ENCODE measurements at places on chromosomes 7 and 10. TPM values are rescaled to one million over a fixed set of nuclear protein-coding genes. Genes with fewer than 3 reads are reported as not detected.

The ZNF37A gene
- total RNA-seq: 5.6 TPM

The PALD1 gene
- total RNA-seq: 6.8 TPM

The FAM221A gene
- total RNA-seq: 2.7 TPM

The C1QL3 gene
- not detected for total RNA-seq

The NUTM2E gene
- 0.27 TPM for total RNA-seq

The AKR1C8 gene
- 0.19 TPM for total RNA-seq

The ASB4 gene
- total RNA-seq: 3.1 TPM

The BLOC1S2 gene
- total RNA-seq: 32.0 TPM

The ARHGEF5 gene
- total RNA-seq: 0.96 TPM

DNA sequence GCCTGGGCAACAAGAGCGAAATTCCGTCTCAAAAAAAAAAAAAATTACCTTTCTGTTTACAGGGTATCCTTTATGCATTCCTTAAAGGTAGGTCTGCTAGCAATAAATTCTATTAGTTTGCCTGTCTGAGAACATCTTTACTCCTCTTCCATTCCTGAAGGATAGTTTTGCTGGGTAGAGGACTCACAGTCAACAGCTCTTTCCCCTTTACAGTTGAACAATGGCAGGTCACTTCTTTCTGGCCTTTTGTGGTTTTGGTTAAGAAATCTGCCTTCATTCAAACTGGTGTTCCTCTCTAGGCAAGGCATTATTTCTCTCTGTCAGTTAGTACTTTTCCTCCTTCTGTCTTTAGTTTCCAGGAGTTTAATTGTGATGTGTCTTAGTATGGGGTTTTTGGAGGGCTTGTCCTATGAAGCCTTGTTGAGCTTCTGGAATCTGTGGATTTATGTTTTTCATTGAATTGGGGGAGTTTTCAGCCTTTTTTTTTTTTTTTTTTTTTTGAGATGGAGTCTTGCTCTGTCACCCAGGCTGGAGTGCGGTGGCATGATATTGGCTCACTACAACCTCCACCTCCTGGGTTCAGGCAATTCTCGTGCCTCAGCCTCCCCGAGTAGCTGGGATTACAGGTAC is 4.8 kb upstream of the DNAAF5 start:
- no peak for DNase-seq

GRCh38 chr10:5830629-5831445 is 17.6 kb upstream of the GDI2 start:
- no peak for DNase-seq

GRCh38 chr10:80580638-80581468 is 43.2 kb downstream of the SH2D4B start:
- DNase-seq: no peak

- no peak for DNase-seq
Observed at GRCh38 chr10:7192831-7193361, 217.9 kb downstream of the SFMBT2 start.

GRCh38 chr7:99485094-99485493 is 12.4 kb downstream of the ZNF789 start:
- DNase-seq: no peak

- DNase-seq: peak; percentile 75
Observed at GRCh38 chr7:32158076-32158475, 87.9 kb upstream of the PDE1C start.

GRCh38 chr7:27184337-27185012 is 557 bp downstream of the HOXA11 start:
- DNase-seq: no peak

- no peak for DNase-seq
Observed at GRCh38 chr10:75098902-75099673, 12.4 kb upstream of the SAMD8 start.

GRCh38 chr10:48801001-48801421 is 116.3 kb downstream of the WDFY4 start:
- DNase-seq: no peak

GRCh38 chr7:105920766-105921165 is 42.3 kb upstream of the CDHR3 start:
- DNase-seq: no peak

DNA sequence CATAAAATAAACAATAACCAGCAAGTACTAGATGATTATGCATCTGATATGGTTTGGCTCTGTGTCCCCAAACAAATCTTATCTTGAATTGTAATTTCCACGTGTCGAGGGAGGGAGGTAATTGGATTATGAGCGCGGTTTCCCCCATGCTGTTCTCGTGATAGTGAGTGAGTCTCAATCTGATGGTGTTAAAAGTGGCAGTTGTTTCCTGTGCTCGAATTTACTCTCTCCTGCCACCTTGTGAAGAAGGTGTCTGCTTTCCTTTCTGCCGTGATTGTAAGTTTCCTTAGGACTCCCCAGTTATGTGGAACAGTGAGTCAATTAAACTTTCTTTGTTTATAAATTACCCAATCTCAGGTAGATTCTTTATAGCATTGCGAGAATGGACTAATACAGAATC is 15.1 kb downstream of the CNTNAP2 start:
- no peak for DNase-seq

DNA sequence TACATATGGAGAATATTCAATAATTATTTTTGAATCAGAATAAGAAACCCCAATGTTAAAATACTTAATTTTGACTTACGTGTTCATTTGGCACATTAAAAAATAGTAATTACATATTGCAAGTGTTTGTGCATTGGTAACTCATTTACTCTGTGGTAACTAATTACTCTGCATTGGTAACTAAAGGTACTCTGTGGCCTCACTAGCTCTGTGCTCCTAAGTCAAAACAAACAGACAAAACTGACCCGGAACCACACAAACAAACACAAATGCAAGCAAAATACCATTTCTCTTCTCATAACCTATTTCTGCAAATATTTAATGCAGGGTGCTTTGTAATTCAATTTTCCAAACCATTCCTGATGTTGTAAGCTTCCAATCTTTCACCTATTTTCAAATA is 1244.3 kb downstream of the REEP3 start:
- DNase-seq: no peak

DNA sequence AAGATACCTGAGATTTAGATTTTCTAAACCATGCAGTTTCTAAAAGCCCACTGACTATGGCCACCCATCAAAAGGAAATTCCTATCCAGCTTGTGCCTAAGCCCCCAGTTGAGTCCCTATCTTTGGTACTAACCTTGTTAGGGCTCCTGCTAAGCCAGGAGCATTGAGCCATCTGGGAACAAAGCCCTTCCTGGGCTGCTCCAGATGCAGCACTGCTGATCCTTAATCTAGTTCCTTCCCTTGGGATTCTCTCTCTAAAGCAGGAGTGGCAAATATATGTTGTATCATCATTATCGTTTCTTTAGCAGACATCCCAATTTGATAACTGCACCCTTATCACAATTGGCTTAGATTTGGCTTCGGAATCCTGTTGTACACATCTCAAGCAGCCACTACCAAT is 24.7 kb upstream of the PDLIM1 start:
- DNase-seq: no peak

DNA sequence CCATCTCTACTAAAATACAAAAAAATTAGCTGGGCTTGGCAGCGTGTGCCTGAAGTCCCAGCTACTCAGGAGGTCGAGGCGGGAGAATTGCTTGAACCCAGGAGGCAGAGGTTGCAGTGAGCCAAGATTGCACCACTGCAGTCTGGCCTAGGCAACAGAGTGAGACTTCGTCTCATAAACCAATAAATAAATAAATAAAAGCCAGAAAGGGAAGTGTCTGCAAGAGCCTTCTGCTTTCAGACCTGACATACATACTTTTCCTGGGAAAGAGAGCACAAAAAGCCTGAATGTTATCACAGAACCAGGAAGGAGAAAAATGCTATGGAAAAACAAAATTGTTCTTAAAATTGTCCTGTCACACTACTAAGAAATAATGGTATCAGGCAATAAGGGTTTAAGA is 4.1 kb upstream of the KIF5B start:
- no peak for DNase-seq

DNA sequence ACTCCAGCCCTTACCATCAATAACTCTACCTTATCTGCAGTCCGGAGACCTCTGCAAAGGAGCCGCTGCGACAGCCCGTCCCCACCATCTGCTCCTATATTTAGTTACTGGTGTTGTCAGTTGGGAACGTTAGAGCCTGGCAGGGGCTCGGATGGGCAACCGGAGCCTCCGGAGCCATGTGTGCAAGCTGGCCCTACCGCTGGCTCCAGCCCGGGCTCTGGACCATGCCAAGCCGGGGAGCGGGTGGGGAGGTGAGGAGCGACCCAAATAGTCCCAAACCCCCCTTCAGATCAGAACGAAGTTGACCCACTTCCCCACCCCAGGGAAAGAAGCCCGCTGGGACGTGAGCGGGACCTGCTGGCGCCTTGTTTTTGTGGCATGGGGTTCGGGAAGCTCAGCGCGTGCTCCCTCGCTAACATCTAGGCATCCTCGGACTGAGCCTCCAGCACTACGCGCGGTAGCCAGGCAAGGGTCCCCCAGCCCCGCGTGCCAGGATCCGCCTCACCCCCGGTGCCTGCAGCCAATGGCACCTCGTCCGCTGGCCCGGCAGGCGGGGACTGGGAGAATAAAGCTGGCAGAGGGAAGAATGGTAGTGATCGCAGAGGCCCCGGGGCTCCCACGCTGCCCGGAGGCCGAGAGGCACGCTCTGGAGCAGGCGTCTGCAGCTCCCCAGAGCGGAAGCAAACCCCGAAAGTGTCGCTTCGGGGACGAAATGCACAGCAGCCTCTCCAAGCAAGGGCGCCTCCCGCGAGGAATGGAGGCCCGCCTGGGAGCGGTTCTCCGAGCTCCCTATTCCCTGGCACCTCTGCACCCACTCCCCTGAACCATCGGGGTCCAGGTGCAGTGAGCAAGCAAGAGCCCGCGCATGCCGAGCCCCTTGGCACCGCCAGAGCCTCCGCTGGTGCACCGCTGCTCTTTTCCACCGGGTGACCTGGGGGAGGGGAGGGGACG is 679 bp downstream of the LRRC20 start:
- peak; percentile 60 for DNase-seq

- DNase-seq: no peak
Observed at GRCh38 chr7:148804343-148805235, 79.5 kb downstream of the EZH2 start.

GRCh38 chr7:25167262-25167843 is 42.3 kb upstream of the CYCS start:
- DNase-seq: no peak

DNA sequence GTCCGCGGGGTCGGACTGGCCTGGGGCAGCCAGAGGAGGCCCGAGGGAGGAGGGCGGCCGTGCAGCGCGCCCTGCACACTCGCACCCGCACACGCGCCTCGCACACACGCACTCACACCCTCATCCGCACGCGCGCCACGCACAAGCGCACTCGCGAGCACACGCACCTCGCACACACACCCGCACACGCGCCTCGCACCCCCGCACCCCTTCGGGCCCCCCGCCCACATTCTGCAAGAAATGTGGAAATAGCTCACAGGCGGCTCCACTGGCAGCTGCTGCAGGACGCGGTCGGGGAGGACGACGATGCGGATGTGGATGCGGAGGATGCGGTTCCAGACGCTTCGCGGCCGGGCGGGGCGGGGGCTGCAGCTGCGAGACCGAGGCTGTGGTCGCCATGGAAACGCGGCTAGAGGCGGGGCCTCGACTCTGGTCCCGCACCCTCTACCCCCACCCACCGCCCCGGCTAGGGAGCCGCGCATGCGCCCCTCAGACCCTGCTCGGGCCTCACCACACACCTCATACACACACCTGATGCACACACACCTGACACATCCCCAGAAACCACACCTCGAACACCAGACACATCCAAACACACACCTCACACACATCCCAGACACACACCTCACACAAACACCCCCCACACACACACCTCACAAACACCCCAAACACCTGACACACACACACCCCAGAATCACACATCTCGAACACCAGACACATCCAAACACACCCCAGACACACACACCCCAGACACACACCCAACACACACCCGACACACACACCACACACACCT is at the start of gene CALY:
Gene CALY, minus strand, starts transcription at position 320 of the 793 bp plus-strand sequence. CDS start 7,907 bp downstream, outside the sequence.
- no peak for DNase-seq

GRCh38 chr7:32462451-32462850 is 27.7 kb downstream of the LSM5 start:
- no peak for DNase-seq

- no peak for DNase-seq
Observed at GRCh38 chr7:55381696-55382095, 16.6 kb downstream of the LANCL2 start.

- no peak for DNase-seq
Observed at GRCh38 chr7:38461887-38462286, 169.3 kb downstream of the AMPH start.

DNA sequence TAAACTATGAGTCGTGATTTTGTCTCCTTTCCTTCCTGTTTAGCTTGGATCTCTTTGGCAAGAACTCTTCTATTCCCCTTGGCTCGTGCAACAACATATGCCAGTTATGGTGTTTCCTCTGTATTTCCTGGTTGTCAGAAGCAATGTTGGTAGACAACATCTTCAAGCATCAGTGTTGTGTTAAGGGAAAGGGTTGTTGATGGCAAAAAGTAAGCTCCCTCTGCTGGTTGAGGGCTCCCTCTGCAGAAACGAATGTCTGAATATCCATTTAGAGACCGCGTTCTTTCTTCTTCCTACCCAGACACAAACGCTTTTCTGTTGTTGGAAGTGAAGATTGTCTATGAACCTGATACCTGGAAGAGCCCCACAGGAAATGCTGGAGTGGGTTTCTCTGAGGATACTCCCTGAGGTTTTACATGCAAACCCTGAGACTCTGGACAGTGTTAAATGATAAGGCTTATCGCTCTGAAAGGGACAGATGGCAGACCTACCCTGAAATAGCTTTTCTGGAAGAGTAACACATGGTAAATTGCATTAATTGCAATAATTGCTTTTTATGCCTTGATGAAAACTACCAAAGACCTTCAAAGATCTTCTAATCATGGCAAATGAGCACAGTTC is 23.5 kb upstream of the C1QL3 start:
- no peak for DNase-seq

DNA sequence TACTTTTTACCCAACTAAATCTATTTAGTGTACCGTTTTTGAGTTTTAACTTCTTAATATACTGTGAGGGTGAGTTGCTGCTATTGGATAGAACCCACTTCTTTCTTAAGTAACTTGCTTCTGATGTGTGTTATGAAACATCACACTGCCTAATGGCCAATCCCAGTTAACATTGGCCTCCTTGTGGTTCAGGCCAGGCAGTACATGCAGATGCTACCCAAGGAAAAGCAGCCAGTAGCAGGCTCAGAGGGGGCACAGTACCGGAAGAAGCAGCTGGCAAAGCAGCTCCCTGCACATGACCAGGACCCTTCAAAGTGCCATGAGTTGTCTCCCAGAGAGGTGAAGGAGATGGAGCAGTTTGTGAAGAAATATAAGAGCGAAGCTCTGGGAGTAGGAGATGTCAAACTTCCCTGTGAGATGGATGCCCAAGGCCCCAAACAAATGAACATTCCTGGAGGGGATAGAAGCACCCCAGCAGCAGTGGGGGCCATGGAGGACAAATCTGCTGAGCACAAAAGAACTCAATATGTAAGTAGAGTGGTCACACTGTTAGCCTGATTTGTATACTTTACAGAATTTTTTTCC is 39.7 kb downstream of the TES start:
- no peak for DNase-seq

Data from heart left ventricle (tissue), 16 donors.